ENCODE measurements at places on chromosomes 2 and 18.

GRCh38 chr2:240946046-240946445, 39.9 kb downstream of the CROCC2 start:
- no peak for DNase-seq

GRCh38 chr18:58535340-58536201, 93.3 kb downstream of the ALPK2 start:
- no peak for DNase-seq

GRCh38 chr2:42860319-42861094, 68.1 kb upstream of the HAAO start:
- DNase-seq = no peak

DNA sequence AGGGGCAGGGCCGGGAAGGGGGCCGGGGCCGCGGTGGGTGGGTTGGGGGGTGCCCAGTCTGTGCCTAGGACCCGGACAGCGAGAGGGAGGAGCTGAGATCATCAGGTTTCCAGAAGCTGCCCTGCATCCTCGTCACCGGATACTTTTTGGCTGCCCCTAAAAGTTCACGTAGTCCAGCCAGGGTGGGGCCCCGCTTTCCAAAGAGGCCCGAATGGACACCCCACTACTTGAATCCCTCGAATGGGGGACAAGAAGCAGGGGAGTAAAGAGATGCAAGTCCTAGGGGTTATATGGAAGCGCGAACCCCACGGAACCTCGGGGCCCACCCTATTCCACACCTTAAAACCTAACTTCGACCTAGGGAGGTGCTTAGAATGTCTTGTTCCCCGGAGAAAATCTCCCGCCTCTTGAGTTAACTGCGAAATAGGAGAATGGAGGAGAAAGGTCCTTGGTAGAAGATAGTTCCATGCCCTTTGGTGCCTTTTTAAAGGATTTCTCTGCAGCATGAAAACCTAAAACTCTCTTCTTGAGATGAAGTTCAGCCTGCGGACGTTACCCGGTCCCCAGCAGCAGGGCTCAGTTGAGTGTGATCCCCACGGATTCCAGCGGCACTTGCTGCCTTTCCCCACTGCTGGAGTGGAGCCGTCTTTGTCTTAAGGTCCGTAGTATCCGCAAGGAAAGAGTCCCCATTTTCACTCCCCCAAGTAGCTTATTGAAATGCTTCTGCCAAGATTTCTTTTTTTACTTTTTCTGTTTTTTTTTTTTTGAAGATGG, 2.1 kb upstream of the RNF152 start:
- DNase-seq = no peak

GRCh38 chr2:228657807-228658402, 476.4 kb upstream of the SPHKAP start:
- DNase-seq = no peak

GRCh38 chr18:35291166-35291565, 1.1 kb upstream of the ZSCAN30 start:
- DNase-seq = no peak

- DNase-seq = no peak
Observed at GRCh38 chr2:12463189-12463588, 253.5 kb upstream of the TRIB2 start.

- no peak for DNase-seq
Observed at GRCh38 chr2:39475006-39475405, 37.9 kb upstream of the MAP4K3 start.

DNA sequence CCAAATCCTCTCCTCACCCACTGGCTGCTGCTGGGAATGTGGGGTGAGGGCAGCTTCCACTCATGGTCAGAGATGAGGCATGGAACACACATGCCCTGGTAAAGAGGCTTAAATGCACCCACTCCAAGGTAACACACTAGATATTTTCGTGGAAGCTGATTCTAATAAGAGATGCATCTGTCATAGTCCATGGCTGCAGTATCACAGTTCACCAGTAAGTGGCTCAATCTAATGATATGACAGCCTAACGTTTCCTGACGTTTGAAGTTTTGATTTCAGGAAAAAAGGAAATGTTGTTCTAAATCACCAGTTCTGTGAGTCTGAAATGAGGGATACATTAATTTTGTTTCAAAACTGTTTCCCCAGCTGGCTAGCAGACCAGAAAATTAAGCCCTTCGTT, 38.2 kb downstream of the LCT start:
- DNase-seq = no peak

- no peak for DNase-seq
Observed at GRCh38 chr18:46294318-46294717, 190.1 kb downstream of the HAUS1 start.

- DNase-seq = no peak
Observed at GRCh38 chr18:74416124-74416523, 41.0 kb downstream of the DIPK1C start.
